ENCODE measurements at places on chromosomes 6 and 20.

DNA sequence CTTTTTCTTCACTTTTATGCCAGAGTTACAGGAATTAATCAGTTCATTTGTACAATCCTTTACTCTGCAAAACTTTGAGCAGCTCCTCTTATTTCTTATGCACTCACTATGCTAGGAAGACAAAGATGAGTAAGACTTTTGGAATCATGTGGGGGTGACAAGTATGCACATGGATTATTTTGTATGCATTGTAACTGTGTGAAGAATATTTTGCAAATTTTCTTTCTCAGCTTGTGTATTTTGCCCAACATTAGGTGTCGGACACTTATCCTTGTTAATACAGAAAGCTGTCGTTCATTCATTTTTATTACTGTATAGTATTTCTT lies 88.6 kb downstream of the PPP1R14C start:
- DNase-seq: no peak

- no peak for DNase-seq
Measured at GRCh38 chr6:35093118-35093445, 48.1 kb downstream of the TCP11 start.

DNA sequence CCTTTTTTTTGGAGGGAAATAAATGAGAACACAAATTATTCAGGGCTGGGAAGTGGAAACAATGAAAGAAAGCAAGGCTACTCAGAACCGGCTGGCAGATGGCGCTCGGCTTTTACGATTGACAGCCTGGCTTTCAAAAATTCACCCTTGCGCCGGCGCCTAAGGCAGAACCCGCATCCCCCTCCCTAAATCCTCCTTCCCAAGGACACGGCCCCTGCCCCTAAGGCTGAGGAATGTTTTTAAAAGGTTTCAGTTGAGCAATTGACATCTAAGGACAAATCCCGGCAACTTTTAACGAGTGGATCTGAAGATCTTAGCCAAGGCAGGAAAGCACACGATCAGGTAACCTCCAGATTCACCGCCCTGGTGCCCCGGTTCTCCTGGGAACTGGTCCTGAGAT lies 16.3 kb downstream of the GNAS start:
- DNase-seq: no peak

DNA sequence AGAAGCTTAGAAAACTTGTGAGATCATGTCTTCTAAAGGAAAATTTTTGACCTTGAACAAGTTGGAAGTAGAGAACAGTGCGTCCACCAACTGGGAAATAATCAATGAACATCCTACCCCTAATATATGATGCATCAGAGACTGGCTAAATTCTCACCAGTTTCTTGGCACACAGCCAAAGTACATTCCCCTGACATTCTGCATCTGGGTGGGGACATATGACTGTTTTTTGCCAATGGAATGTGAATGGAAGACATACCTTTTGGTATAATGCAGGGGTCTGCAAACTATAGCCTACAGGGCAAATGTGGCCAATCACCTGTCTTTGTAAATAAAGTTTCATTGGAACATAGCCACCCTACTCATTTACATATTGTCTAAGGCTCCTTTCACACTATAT lies 84.7 kb downstream of the HAO1 start:
- DNase-seq: no peak

- no peak for DNase-seq
Measured at GRCh38 chr20:32490942-32491763, 94.0 kb downstream of the NOL4L start.

- no peak for DNase-seq
Measured at GRCh38 chr6:160253714-160254113, 4.9 kb downstream of the SLC22A2 start.

- no peak for DNase-seq
Measured at GRCh38 chr6:16849988-16850680, 88.9 kb upstream of the ATXN1 start.

- DNase-seq: no peak
Measured at GRCh38 chr6:93278241-93278640, 141.1 kb downstream of the EPHA7 start.

- no peak for DNase-seq
Measured at GRCh38 chr20:24657196-24657595, 187.8 kb downstream of the SYNDIG1 start.

- no peak for DNase-seq
Measured at GRCh38 chr6:5763407-5763806, 243.3 kb downstream of the NRN1 start.

DNA sequence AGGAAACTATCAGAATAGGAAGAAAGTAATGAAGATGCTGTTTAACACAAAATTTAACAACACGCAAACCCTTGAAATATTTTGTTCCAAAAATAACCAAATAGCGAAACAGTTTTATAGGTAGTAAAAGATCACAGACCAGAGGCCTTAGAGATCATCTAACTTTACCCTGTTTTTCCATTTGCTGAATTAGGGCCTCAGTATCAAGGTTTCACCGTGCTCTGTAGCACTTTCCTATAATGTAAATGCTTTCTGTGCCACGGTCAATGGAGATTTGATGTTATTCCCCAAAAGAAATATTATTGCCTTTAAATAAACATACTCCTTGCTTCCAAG lies 23.7 kb downstream of the EPB41L2 start:
- DNase-seq: no peak

GRCh38 chr20:3804254-3804751 lies 8.2 kb downstream of the CDC25B start:
- DNase-seq: no peak

GRCh38 chr20:35912881-35913280 lies 41.4 kb downstream of the SCAND1 start:
- DNase-seq: no peak
